ENCODE measurements at places on chromosomes 5 and 9. TPM values are rescaled to one million over a fixed set of nuclear protein-coding genes. Genes with fewer than 3 reads are reported as not detected.
A peak's percentile ranks its signal among the peaks of the same experiment; 100 is the strongest.

The GLDC gene
- total RNA-seq = 14.3 TPM

The ANKRD33B gene
- 9.3 TPM for total RNA-seq

The TAF11L11 gene
- not detected for total RNA-seq

The SV2C gene
- not detected for total RNA-seq

The PHF24 gene
- 0.07 TPM for total RNA-seq

The LCN2 gene
- total RNA-seq = 2.2 TPM

The TXNDC8 gene
- total RNA-seq = not detected

The LRRC19 gene
- total RNA-seq = not detected

The ROPN1L gene
- 3.6 TPM for total RNA-seq

DNA sequence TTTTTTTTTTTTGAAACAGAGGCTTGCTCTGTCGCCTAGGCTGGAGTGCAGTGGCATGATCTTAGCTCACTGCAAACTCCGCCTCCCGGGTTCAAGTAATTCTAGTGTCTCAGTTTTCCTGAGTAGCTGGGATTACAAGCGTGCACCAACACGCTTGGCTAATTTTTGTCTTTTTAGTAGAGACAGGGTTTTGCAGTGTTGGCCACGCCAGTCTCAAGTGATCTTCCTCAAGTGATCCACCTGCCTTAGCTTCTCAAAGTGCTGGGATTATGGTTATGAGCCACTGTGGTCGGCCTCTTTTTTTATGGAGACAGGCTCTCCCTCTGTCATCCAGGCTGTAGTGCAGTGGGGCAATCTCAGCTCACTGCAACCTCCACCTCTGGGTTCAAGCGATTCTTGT is 82.9 kb downstream of the RAB24 start:
- no peak for DNase-seq

DNA sequence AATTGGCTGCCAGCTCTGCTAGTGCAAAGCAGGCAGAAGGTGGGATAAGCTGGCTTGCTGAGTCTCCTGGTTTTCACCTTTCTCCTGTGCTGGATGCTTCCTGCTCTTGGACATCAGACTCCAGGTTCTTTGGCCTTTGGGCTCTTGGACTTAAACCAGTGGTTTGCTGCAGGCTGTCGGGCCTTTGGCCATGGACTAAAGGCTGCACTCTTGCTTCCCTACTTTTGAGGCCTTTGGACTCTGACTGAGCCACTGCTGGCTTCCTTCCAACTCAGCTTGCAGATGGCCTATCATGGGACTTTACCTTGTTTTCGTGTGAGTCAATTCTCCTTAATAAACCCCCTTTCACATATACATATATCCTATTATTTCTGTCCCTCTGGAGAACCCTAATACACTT is 1293.9 kb upstream of the CDH6 start:
- no peak for DNase-seq

DNA sequence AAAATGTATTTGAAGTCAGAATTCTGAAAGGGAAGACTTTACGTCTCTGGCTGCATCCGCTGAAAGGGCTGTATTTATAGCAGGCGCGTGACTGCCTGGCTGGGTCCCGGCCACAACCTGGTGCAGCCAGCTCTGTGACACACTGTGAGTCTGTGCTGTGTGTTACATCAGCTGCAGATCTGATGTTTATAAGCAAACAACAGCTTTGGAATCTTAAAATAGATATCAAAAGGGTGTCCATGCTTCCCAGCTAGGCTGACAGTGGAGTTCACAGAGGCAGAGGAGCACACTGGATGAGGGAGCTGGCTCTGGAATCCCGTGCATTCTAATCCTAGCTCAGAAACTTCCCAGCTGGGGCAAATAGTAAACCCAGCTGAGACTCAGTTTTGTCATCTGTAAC is 433.4 kb upstream of the BRINP1 start:
- DNase-seq = no peak

DNA sequence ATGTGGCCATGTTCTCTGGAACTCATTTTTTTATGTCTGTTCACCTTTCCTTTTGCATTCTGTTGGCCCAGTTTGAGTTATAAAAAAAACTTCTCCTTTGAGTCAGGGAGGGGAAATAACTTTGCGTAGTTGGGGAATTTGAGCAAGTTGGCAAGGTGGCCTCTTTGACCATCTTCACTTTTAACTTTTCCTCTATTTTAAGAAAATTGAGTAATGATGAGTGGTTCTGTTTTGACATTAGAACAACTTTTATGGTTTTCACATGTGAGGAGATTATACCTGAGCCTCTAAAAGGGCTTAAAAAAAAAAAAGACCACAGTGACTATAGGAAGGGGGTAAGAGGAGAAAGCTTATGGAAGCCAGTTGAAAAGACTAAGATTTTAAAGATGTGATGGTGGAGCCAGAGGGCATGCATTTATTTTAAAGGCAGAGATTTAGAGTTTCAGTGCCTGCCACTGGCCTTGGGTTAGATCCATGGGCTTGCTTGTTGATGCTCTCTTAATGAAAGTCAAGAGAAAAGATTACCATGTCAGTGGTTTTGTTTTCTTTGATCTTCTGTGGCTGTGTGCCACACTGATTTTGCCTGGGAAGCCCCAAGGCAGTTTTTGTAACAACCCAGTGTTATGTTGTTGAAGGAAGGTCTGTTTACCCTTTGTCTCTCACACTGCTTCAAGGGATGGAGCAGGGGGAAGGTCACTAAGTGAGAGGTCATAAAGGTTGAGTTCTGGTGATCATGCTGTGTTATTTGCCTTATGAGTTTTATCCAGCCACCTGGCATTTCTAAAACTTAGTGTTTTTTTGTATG is 219.7 kb upstream of the CD180 start:
- DNase-seq = no peak

DNA sequence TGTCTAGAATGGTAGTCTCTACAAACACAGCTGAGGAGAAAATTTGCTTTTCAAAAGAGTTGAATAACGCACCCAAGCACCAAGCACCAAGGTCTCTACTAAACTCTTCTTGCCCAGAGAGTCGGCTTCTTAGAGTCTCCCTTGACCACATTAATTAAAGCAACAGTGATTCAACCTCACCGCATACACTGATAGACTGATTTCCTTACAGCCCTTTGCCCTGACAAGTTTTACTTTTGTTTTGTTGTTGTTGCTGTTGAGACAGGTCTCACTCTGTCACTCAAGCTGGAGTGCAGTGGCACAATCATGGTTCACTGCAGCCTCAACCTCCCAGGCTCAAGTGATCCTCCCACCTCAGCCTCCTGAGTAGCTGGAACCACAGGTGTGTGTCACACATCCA is 1035.7 kb upstream of the DMAC1 start:
- no peak for DNase-seq

DNA sequence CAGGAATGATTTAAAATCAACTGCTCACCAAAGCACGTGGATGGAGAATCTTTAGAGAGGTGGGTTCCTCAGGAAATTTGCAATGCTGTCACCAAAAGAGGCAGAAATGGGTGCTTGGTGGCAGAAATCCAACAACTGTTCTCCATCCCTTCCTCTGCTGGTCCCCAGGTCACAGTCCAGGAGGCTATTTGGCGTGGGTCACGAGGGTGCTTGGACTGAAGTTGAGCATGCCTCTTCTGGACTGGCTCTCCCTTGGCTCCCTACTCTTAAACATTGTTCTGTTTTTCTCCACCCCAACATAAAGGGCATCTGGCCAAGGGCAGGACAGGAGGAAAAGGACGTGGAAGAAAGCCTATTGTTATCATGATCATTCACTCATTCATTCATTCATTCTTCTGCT is 58.9 kb downstream of the WWC1 start:
- no peak for DNase-seq

GRCh38 chr9:16039218-16039987 is 486.6 kb downstream of the CCDC171 start:
- DNase-seq = peak; percentile 74

- DNase-seq = no peak
Observed at GRCh38 chr5:56421246-56422075, 188.3 kb upstream of the ANKRD55 start.

GRCh38 chr9:109948453-109948852 is 168.5 kb downstream of the PALM2AKAP2 start:
- DNase-seq = no peak

- no peak for DNase-seq
Observed at GRCh38 chr5:7794311-7794710, 56.6 kb downstream of the CFAP90 start.

GRCh38 chr5:35857606-35858205 is 1.0 kb downstream of the IL7R start:
- DNase-seq = peak; percentile 69

- no peak for DNase-seq
Observed at GRCh38 chr9:93576258-93577077, at the start of gene PHF2. Gene PHF2, plus strand, starts transcription at chr9:93576584. Its CDS starts 190 bp downstream, at chr9:93576774.

DNA sequence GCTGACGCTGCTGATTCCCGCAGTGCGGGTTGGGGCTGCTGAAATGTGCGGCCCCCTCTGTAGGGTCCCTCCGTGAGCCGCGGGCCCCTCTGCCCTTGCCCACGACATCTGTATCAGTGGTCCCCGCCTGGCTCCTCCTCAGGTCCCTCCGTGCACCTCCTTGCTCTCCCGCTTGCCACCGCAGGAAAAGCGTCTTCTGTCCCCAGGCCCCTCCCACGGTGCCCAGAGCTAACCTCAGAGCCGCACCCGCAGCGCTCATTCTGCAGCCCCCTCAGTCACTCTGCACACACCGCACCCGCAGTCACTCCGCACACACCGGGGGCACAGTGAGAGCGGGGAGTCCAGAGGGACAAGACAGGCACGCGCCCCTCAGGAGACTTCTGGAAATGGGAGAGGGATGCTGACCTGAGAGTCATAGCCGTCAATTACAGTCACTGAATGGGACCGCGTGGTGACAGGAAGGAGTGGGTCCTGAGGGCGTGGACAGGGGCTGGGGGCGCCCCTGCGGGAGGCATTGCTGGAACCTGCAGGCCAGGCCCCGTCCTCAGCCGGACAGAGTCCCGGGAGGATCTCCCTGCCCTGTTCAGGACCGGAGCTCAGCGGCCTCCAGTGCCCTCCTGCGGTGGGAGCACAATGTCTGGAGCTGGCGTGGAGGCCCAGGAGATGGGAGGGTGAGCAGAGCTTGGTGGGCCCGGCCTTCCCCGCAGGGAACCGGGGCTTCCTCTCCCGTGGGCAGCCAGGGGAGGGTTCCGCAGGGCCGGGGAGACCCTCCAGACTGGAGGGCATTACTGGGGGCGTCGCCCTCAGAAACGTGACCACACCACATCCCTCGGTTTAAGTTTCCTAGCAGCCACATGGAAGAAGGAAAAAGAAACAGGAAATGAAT is 66.1 kb upstream of the CTSL start:
- DNase-seq = no peak

DNA sequence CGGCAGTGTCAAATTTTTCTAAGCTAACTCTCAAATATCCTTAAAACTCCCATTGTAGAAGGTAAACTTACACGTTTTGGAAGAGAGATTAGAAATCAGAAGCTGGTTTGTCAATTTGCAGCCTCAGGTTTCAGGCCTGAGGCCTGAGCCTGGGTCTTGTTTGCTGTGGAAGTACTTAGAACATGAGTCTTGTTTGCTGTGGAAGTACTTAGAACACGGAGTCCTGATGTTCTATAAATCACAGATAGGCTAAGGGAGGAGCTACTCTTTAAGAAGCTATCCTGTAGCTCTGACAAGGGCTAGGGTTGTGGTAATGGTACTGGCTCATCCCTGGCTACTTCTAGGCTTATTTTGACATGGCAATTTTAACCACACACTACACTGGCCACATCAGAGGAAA is 97.8 kb downstream of the FBXW11 start:
- no peak for DNase-seq

- no peak for DNase-seq
Observed at GRCh38 chr5:173950829-173951228, 38.1 kb upstream of the C5orf47 start.

Data from Caki2 (cell line).